ENCODE measurements at places on chromosomes 3 and 15. TPM values are rescaled to one million over a fixed set of nuclear protein-coding genes. Genes with fewer than 3 reads are reported as not detected.
A peak's percentile ranks its signal among the peaks of the same experiment; 100 is the strongest.

GOLGA8T gene
- not detected for total RNA-seq

DNA sequence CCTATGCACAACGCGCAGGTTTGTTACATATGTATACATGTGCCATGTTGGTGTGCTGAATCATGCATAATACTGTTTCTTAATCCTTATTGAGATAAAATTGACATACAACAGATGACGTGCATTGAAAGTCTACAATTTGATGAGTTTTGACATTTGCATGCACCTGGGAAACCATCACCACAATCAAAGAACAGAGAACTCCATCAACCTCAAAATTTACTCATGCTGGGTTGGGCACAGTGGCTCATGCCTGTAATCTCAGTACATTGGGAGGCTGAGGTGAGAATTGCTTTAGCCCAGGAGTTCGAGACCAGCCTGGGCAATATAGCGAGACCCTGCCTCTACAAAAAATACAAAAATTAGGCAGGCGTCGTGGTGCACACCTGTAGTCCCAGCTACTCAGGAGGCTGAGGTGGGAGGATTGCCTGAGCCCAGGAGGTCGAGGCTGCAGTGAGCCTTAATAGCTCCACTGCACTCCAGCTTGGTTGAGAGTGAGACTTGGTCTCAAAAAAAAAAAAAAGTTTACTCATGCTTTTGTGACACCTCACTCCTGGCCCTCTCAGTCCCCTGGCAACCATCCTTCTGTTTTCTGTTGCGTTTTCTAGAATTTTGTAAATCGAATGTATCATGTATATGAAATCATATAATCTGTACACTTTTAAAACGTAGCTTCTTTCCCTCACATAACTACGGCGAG, 56.6 kb downstream of the BHLHE40 start:
- no peak overlapping the region for H3K4me3 ChIP-seq
- no peak for DNase-seq
- no peaks in the 10 kb centered on the region for H3K27me3 ChIP-seq
- H3K36me3 ChIP-seq = no peaks in the 10 kb centered on the region
- no peaks in the 10 kb centered on the region for H3K4me1 ChIP-seq
- H3K27ac ChIP-seq = no peak overlapping the region

- no peak overlapping the region for H3K27ac ChIP-seq
- H3K4me3 ChIP-seq = no peak overlapping the region
- no peak for DNase-seq
- H3K4me1 ChIP-seq = peaks cover 70% of the 10 kb centered on the region
- no peaks in the 10 kb centered on the region for H3K27me3 ChIP-seq
Measured at GRCh38 chr3:193884027-193884426, 251.9 kb upstream of the HES1 start.

DNA sequence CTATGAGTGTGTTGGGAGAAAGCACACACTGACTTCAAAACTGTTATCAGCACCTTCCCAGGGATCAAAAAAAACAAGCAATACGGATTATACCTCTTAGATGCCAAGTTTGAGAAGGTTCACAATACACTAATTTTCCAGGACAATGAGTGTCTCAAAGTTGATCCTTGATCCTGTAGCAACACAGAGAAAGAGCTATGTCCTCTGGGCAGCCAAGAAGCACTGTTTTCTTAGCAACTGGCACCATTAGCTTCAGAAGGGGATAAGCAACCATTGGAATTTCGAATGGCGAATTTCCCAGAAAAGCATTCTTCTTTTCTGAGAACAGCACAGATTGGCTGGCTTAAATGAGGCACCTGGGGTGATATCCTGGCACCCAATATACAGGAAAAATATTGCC, 270.3 kb upstream of the RORA start:
- peaks cover 71% of the 10 kb centered on the region for H3K27me3 ChIP-seq
- H3K4me3 ChIP-seq = no peak overlapping the region
- no peak overlapping the region for H3K27ac ChIP-seq
- DNase-seq = no peak
- H3K4me1 ChIP-seq = no peaks in the 10 kb centered on the region
- H3K36me3 ChIP-seq = no peaks in the 10 kb centered on the region

OIP5 gene
- 8.5 TPM for total RNA-seq

SLC22A14 gene
- 1.8 TPM for total RNA-seq

DNA sequence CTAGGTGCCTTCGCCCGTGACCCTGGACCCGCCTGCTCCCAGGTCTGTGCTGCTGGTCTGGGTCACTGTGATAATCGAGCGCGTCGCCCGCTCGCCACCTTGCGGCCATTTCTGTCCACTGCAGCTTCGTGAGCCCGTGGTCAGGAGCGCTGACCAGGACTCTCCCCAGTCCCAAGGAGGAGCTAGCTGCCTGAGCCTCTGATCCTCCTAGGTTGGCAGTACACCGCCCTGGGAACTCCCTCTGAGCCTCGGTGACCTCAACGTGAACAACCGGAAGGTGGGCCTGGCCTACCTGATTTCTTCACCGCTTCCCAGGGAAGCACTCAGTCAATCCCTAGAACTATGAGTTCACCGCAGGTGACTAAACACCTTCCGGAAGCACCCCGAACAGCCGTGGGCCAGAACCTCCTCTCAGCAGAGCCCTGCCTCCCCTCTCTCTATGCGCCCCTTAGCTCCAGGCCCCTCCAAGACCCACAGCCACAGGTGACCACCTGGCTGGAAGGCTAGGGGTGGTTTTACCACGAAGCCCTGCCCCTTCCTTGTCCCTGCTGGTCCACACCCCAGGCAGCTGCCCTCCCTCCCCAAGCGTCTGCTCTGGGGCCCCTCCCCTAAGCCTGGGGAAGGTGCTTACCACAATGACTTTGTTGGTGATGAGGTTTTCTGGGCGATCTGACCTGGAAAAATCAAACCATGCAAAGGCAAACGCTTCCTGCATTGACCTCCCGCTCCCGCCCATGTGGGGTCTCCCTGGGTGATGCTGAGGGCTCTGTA, 9.7 kb downstream of the PLA2G4D start:
- peaks cover 7% of the 10 kb centered on the region for H3K36me3 ChIP-seq
- H3K4me3 ChIP-seq = peak overlapping the region; percentile 5
- H3K4me1 ChIP-seq = peaks cover 16% of the 10 kb centered on the region
- DNase-seq = peak; percentile 68
- no peaks in the 10 kb centered on the region for H3K27me3 ChIP-seq

- no peaks in the 10 kb centered on the region for H3K36me3 ChIP-seq
- no peak overlapping the region for H3K4me3 ChIP-seq
- no peak overlapping the region for H3K27ac ChIP-seq
- no peaks in the 10 kb centered on the region for H3K4me1 ChIP-seq
- H3K27me3 ChIP-seq = no peaks in the 10 kb centered on the region
- no peak for DNase-seq
Measured at GRCh38 chr3:157921811-157922210, 184.4 kb downstream of the SHOX2 start.

MESP2 gene
- total RNA-seq = not detected
